ENCODE measurements at places on chromosomes 11 and 22.

- DNase-seq: no peak
Measured at GRCh38 chr11:64198511-64198910, 8.0 kb upstream of the FERMT3 start.

- no peak for DNase-seq
Measured at GRCh38 chr22:32864041-32864440, 62.5 kb downstream of the TIMP3 start.

- peak; percentile 100 for DNase-seq
Measured at GRCh38 chr11:66288671-66289547, at the start of gene YIF1A. Gene YIF1A, minus strand, starts transcription at chr11:66289143. Its CDS starts 158 bp downstream, at chr11:66288985.

- no peak for DNase-seq
Measured at GRCh38 chr11:61954106-61954850, 4.1 kb downstream of the BEST1 start.

DNA sequence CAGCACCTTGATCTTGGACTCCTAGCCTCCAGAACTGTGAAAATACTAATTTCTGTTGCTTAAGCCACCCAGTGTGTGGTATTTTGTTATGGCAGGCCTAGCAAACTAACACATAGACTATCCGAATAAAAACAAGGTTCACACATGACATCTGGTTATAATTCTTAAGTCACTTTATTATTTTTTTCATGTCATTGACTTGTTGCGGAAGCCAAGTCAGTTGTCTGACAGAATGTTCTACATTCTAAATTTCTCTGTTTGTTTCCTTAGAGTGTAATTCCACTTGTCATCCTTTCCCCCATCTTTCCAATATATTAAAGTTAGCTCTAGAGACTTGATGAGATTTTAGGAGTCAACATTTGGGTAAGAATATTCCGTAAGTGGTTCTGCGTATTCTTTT is 40.6 kb downstream of the RAB30 start:
- no peak for DNase-seq

- DNase-seq: no peak
Measured at GRCh38 chr11:35106595-35106994, 32.4 kb upstream of the CD44 start.

- no peak for DNase-seq
Measured at GRCh38 chr11:20656901-20657300, 12.5 kb upstream of the NELL1 start.

DNA sequence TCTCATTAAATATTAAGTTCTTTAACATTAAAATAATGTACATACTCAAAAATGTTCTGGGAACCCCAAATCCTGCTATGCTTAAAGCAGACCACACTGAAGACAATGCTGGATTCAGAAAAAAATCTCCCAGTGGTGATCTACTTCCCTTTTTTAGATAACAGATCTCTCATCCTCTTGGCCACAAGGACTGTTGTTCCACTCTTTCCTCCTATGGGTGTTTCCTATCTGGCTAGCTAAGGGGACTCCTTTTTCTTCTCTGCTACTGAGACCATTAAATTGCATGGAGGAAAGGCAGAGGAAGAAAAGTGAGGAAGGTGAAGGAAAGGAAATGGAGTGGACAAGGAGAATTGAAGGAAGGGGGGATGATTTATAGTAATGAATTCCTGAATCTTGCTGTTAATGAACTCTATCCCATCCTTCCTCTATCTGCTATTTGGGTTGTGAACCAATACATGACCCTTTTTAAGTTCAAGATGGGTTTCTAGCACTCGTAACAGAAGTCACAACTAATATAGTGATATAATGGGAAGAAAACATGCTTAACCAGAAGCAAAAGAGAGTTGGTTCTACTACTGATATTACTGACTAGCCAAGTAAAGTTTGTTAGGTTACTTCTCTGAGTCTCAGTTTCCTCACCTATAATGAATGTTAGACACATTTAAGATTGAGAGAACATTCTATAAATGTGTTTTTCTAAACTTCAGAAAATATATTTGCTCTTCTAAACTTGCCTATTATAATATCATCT is 53.2 kb downstream of the PIK3C2A start:
- no peak for DNase-seq

- DNase-seq: no peak
Measured at GRCh38 chr22:30314915-30315314, 11.8 kb downstream of the TBC1D10A start.

DNA sequence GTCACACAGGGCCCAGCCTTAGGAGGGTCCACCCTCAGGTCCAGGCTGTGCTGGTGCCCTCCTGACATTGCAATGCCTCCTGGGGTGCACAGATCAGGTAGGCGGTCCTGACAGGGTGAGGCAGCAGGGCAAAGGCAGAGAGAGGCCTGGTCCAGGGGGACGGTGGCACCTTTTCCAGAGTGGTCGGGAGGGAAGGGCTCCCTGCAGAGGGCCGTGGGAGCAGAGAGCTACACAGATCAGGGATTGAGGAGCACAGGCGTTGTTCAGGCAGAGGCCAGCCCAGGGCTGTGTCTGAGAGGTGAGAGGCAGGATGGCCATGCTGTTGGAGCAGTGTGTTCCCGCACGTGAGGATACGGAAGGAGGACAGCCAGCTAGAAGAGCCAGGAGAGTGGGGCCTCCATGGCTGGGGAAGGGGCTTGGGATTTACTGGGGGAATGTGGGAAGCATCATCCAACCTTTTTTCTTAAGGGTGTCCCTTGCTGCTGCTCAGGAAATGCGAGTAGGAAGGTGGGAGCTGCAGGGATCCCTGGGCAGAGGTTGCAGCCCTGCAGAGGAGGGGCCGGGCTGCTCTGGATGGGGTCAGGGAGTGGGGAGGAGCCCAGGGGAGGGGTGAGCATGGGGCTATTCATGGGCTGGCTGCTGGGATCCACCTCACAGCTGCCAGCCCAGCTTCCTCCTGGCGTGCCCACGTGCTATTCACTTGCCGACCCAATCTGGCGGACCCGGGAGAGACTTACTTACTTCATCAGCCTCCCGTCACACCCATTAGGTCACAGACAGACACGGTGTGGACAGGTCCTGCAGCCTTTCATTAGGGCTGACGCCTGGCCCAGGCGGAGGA is 1516.4 kb downstream of the TBC1D22A start:
- no peak for DNase-seq

GRCh38 chr11:122701143-122701542 is 45.6 kb downstream of the UBASH3B start:
- DNase-seq: no peak

DNA sequence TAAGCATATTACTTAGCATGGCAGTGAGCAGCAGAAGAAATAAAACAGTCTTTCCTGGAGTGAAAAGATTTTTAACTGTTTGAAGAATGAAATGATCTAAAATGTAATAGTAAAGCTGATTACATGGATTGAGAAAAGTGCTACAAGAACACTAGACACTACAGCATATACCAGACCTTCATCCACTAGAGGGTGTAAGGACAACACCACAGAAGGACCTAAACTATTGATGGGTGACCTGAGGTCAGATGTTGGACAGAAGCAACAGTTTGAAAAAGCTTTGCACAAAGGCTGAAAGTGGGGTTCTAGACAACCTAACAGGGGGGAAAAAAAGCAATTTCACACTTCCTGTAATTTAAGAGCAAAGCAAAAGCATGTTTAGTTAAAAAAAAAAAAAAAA is 97.7 kb downstream of the RBFOX2 start:
- peak; percentile 48 for DNase-seq

DNA sequence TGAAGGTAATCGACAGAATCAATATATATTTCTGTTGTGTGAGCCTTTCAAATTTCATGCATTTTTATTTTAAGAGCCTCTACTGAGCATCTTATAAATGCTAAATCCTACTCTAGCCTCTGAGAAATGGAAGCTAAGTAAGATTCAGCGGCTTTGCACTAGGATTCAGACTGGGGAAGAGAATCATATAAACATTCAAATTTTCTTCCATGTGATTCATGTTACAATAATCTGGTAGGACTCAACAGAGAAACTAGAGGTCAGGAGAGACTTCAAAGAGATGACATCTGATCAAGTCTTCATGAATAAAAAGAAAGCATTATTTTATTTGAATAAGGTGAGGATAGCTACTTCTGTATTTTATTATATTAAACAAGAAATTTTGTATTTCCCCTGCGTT is 538.9 kb downstream of the DLG2 start:
- DNase-seq: no peak

DNA sequence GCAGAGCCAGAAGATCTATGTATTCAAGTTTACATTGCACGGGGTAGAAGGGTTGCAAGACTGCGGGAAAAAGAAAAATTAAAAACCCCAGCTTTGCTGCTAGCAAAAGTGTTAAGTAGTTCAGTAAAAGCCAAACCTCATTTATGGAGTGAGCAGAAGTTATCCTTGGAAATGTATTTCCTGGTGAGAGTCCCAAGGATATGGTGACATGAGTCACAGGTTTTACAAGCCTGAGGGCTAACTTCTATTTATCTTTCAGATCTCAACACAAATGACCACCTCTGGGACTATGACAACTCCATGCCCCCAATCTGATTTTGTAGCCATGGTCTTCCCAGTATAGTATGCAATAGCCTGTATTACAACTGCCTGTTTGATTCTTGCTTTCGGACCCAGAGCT is 26.1 kb downstream of the ABTB2 start:
- DNase-seq: no peak

DNA sequence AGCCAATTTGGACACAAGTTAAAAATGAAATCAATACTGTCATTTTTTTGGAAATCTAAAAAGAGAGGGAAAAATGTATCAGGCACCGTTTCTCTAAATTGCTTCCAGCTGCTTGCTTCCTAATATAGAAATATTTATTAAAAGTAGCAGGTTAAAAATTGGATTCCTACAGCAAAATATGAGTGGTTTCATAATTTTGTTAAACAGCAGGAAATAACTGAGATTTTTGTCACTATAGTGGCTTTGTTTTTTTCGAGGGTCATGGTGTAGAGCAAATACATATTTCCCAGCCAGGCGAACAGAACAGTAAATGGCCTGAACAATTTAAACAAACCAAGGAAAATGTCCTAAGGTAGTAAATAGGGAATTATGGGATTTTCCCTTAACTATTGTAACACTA is 159.7 kb downstream of the DDX10 start:
- no peak for DNase-seq

GRCh38 chr11:79393362-79394043 is 47.3 kb downstream of the TENM4 start:
- DNase-seq: no peak

- DNase-seq: no peak
Measured at GRCh38 chr11:41499429-41499828, 40.0 kb upstream of the LRRC4C start.

- DNase-seq: no peak
Measured at GRCh38 chr11:129490004-129490403, 114.4 kb downstream of the BARX2 start.

- DNase-seq: no peak
Measured at GRCh38 chr22:35893698-35894097, 134.9 kb downstream of the RBFOX2 start.

- no peak for DNase-seq
Measured at GRCh38 chr11:24900514-24900913, 403.7 kb downstream of the LUZP2 start.

- no peak for DNase-seq
Measured at GRCh38 chr22:50476868-50477267, 2.0 kb upstream of the SBF1 start.

DNA sequence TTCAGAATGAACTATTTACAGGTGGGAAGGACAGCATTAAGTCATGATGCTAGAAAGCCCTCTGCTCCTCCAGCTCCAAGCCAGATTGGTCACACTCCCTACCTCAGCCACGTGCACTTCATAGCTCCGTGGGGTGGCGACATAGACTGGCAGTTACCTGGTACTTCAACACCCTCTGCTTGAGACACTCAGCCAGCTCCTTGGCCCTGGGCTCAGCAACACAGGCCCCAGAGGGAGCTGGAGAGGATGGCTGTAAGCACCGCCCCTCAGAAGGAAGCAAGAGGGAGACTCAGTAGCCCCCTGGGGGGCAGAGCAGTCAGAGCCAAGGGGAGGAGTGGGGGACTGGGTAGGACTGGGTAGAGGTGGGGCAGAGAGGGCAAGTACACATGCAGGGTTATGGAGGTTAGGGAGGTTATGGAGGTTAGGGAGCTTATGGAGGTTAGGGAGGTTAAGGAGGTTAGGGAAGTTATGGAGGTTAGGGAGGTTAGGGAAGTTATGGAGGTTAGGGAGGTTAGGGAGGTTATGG is 102.1 kb upstream of the BID start:
- DNase-seq: no peak

- DNase-seq: no peak
Measured at GRCh38 chr22:44409974-44410316, 88.1 kb downstream of the RTL6 start.

GRCh38 chr22:47634347-47634746 is 871.9 kb downstream of the TBC1D22A start:
- no peak for DNase-seq

DNA sequence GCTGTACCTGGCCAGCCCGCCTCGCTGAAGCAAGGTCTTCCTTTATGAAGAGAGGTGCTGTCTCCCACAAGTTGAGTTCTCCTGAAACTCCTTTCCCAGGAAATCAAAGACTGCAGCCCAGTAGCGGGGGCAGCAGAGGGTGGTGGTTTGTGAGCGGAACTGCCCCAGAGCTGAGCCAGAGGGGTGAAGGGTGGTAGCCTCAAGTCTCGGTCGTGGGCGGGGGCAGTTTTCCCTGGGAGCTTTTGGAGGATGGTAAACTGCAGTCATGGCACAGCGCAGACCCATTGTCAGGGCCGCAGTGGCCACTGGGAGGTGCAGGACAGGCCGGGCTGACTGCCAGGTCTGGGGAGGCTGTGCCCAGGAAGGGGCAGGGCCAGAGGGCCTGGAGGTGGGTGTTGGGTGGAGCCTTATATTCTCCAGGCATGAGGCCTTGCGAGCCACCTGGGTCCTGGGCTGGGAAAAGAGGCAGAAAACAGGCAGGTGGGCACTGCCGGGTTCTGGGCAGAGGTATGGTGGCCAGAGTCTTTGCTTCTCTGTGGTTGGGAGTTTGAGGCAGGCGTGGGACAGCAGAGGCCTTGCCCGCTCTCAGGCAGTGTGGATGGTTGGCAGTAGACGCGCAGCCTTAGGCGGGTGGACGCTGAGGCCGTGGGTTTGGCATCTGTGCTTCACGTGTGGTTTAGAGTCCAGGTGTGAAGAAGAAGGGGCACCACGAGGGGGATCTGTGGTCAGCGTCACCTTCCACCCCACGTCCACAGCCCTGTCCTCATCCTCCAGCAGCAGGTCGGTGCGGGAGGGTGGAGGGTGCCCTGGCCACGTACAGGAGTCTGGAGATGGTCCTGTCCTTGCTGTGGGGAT is 1176.4 kb downstream of the BRD1 start:
- no peak for DNase-seq

GRCh38 chr22:26669060-26669481 is 11.7 kb downstream of the MIAT start:
- peak; percentile 40 for DNase-seq

- no peak for DNase-seq
Measured at GRCh38 chr11:77783025-77783424, 37.5 kb downstream of the RSF1 start.

GRCh38 chr11:78009062-78009461 is 14.0 kb downstream of the KCTD14 start:
- no peak for DNase-seq

GRCh38 chr22:27534720-27535125 is 266.8 kb downstream of the MN1 start:
- no peak for DNase-seq

- DNase-seq: no peak
Measured at GRCh38 chr11:95886462-95886861, 37.4 kb downstream of the MTMR2 start.
